Stimulated activated CD4-positive, alpha-beta T cell treated with anti-CD3 and anti-CD28 coated beads, Interleukin-12 subunit alpha, Interleukin-12 subunit beta, amount 100 ng/mL, for 24 hours (primary cell): ENCODE measurements at places on chromosomes 11 and 22.

DNA sequence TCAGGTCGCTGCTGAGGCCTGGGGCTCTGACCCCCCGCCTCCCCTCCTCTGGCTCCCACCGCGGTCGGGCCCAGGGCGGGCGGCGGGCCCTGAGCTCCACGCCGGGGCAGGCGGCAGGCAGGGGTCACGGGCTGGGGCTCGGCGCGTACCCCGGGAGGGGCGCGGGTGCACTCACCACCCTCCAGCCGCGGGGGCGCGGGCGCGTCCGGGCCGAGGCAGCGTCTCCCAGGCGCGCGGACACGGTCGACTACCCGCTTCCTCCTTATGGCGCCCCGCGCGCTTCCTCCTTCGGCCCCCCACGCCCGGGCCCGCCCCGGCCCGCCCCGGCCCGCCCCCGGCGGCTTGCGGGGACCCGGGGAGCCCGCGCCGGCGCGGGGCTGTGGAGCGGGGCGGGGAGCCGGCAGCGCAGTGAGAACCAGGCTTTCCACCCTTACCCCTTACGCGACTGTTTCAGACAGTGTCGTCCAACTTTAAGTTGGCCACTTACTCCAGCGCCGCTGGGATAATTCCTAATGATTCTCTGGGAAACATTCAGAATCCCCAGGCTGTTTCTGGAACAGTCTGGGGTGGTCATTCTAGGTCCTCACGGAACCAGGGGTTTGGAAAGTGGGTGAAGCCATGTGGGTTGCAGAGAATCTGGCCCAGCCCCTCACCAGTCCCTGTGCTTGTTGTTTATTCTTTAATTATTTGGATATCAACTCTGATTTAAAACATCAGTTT, at the start of gene BID:
Gene BID, minus strand, starts transcription at position 264 of the 720 bp plus-strand sequence. CDS start 24,353 bp downstream, outside the sequence.
- no peak for DNase-seq

GRCh38 chr11:132254906-132255305, 884.5 kb downstream of the NTM start:
- DNase-seq: no peak

DNA sequence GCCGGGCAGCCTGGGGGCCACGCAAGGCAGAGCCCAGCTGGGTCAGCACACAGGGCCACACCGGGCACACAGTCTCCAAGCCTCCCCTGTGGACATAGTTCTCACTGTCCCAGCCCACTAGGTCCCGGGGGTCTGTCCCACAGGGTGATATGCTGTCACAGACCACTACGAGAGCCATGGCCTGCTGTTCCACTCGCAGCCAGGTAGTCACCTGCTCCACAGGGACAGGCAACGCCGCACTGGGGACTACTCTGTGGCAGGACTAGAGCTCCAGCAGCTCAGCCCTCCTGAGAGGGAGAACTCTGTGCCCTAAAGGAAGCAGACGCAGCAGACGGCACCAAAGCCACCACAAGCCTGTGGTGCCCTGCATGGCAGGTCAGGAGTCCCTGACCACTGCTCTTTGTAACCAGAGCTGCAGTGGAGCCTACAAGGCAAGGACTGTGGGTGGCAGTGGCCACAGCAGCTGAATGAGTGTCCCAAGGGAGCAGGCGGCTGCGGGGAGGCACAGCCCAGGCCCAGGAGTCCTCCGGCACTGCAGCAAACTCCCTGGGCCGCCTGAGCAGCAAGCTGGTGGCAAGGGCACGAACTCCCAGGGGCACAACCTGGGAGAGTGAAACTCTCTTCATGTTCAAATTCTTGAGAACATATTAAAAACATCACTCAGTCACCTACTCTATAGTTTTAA, 171.2 kb upstream of the GRK3 start:
- no peak for DNase-seq

- no peak for DNase-seq
Measured at GRCh38 chr11:7668911-7669310, 4.4 kb downstream of the CYB5R2 start.

- no peak for DNase-seq
Measured at GRCh38 chr11:116861539-116861938, 24.1 kb upstream of the APOA1 start.

GRCh38 chr11:120698918-120699317, 187.4 kb downstream of the GRIK4 start:
- DNase-seq: no peak

DNA sequence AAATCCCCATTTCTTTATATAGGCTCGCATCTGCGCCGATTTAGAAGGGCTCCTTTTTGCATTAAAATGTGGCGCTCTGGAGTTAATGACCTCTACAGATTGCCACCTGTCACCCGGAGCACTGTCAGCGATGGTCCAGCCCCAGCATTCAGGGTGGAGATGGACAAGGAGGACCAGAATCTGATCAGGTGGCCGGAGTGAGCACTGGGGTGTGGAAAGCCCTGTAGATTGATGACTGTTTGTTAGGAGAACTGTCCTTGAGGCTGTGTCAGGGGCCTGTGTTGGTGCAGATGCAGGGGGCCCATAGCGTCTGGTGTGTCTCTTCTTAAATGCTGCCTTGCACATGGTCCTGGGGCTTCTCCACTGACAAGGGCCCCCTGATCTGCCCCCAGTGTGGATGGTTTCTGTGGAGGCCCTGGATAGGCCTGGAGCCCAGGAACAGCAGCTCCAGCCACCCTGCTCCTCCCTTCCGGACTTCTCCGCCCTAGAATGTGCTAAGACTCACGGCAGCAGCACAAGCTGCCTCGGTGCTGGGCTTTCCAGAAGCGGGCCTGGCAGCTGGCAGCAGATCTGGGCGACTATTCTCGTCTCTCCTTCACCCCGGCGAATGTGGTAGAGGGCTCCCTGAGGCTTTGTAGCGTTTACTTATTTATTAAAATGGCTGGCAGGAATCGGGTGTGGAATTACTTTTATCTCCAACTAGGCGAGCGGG, 1333.3 kb downstream of the BRD1 start:
- DNase-seq: no peak

DNA sequence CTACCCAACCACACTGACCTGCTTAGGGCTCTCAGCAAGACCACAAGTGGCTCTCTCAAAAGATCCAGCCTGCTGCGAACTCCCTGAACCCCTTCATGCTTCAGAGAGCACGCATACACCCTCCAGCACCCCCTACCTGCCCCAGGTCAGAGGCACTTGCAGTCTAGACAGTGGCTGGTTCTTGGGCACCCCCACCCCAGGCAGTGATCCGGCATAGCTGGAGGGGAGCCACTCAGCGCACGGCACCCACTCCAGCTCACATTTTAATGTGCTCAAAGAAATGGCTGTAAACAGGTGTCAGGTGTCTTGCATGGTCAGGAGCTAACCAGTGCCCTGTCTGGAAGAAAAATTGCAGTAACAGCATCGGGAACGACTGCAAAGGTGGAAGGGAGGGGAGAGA, 140.8 kb downstream of the PKNOX2 start:
- no peak for DNase-seq

DNA sequence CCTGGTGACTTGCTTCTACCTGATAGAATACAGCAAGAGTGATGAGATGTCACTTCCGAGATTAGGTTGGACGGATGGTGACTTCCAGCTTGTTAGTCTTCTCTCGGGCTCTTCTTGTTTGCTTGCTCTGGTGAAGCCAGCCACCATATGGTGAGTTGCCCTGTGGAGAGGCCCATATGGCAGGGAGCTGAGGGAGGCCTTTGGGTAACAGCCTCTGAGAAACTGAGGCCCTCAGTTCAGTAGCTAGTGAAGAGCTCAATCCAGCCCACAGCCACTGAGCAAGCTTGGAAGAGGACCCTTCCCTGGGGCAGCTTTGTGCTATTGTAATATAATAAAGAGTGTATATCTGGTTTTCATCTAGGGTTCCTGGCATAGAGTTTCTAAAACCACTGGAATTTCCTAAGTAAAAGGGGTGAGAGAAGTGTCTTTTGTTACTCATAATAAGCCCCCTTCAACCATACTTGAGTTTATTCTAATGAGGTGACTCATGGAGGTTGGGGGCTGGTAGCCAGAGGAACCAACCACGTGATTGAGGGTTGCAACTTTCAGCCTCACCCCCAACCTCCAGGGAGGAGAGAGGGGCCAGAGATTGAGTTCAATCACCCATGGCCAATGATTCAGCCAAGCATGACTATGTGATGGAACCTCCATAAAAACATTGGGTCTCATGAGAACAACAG, 8.0 kb upstream of the TPCN2 start:
- no peak for DNase-seq

DNA sequence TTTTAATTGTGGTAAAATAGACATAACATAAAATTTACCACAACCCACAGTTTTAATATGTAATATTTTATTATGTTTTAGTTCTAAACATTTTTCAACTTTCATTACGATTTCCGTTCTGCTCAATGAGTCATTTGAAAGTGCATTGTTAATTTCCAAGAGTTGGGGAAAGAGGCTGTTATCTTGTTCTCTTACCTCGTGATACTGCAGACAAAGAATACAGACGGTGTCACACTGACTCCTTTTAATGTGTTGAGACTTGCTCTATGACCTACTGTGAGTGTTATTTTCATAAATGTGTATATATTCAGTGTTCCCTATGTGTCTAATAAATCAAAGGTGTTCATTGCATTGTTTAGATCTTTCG, 10.8 kb upstream of the RAC2 start:
- DNase-seq: no peak

DNA sequence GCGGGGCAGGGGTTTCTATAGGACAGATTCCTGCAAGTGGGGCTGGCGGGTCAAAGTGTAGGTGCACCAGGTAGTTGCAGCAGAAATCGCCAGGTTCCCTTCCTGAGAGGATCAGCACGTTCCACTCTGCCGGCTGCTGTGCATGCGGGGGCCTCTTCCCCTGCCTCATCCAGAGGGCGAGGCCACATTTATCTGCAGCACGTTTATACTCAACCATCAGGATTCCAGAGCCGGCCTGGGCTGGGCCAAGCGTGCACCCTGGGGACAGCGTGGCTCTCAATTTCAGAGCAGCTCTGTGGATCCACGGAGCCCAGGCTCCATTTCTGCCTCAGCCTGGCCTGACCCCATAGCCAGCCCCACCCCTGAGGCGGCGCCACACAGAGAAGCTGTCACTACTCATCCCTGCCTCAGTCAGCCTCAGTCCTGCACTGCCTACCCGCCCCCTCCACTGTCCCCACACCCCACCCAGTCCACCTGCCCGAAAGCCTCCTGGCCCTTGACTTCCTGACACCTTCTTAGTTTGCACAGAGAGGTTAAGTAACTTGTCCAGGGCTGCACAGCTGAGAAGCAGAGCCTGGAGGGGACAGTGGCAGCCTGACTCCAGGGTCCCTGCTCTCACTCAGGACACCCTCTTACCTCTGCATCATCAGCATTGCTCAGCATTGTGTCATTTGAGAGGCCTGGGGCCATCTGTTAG, 45.9 kb upstream of the RTL6 start:
- DNase-seq: no peak

DNA sequence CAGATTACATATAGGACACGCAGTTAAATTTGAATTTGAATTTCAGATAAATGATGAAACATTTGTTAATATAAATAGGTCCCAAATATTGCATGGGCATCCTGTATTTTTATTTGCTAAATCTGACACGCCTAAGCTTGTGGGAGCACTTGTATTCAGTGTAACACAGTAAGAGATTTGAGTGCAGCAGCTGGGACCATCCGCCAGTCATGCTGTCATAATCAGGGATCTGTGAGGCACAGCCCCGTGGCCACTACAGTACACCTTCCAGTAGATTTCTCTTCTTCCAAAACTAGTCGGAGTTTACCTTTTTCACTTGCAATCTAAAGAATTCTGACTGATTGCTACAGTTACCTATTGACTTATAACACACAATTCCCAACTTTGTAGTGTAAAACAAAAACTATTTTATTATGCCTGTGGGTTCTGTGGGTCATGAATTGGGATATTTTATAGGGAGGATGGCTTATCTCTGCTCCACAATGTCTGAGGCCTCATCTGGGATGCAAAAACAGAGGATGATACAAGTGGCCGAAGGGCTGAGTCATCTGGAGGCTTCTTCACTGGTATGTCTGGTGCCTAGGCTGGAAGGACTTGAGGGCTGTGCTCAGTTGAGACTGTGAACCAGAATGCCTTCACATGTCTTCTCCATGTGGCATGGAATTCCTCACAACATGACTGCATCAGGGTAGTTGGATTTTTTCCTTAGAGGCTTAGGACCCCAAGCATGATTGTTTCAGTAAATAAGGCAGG, 74.1 kb downstream of the PRSS23 start:
- no peak for DNase-seq

DNA sequence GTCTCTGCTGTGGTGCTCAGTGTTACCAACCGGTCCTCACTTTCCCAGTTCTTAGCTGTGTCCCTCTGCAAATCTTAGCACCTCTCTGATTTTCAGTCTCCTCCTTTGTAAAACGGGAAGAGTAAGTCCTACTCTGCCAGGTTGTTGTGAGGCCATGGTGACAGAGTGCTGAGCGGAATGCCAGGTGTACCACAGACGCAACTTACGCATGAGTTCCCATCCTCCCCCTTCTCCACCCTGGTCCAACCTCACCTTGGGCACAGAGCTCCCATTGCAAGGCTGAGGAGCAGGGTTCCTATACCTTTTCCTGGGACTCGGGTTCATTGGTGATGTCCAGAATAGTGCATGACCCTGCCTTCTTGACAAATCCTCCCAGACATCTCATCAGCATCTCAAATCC, 7.3 kb upstream of the DDB2 start:
- DNase-seq: no peak

- DNase-seq: no peak
Measured at GRCh38 chr11:27898166-27898565, 197.9 kb upstream of the BDNF start.

GRCh38 chr11:61596990-61597389, 16.1 kb upstream of the SYT7 start:
- DNase-seq: no peak

- DNase-seq: no peak
Measured at GRCh38 chr11:102070766-102071165, 23.5 kb downstream of the CFAP300 start.

GRCh38 chr11:33060271-33060670, 20.9 kb downstream of the TCP11L1 start:
- no peak for DNase-seq

DNA sequence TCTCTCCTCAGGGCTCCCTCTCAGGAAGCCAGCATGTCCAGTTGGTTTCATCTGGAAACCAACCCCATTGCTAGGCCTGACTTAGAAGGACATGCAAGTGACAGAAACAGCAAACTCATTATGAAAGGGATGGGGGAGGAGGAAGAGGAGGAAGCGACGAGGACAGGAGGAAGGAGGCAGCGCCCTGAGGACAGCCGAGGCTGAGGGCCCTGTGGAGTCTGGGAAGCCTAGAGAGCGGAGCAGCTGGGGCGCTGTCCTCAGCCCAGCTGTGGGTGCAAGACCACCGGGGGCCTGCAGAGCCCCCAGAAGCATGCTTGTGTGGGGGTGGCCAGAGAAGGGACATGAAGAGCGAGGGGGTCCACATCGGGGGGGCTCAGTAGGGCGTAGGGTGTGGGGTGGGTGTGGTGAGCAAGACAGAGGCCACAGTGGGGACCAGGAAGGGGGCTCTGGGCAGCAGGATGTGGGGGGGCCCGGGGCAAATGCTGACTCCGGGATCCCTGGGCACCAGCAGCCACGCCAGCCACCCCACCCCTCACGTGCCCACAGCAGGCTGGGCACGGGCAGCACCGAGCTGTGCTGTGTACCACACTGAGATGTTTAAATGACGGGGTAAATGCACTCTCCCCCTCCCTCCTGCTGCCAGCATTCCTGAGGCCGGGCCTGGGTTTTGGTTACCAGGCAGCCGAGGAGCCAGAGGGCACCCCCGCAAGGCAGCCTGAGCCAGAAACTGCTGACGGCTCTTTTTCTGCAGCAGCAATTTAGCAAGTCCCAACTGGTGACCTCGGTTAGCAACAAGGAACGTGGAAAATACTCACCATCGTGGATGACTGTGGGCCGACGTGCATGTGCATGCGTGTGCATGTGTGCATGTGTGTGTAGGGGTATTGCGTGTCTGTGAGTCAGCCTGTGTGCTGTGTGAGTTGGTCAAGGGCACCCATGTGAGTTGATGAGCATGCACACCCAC, 82.7 kb upstream of the LINC01488 start:
- no peak for DNase-seq
